ENCODE measurements at places on chromosomes 5 and 9. TPM values are rescaled to one million over a fixed set of nuclear protein-coding genes. Genes with fewer than 3 reads are reported as not detected.

- no peak for DNase-seq
Observed at GRCh38 chr5:4555725-4556285, 584.3 kb upstream of the ADAMTS16 start.

GRCh38 chr5:145678255-145678654 lies 156.9 kb downstream of the PRELID2 start:
- DNase-seq = no peak

LHX2 gene
- not detected for total RNA-seq

TAS2R1 gene
- total RNA-seq = not detected

GRCh38 chr9:31715250-31715649 lies 669.2 kb upstream of the ACO1 start:
- DNase-seq = no peak

ARHGEF28 gene
- 0.29 TPM for total RNA-seq

DNA sequence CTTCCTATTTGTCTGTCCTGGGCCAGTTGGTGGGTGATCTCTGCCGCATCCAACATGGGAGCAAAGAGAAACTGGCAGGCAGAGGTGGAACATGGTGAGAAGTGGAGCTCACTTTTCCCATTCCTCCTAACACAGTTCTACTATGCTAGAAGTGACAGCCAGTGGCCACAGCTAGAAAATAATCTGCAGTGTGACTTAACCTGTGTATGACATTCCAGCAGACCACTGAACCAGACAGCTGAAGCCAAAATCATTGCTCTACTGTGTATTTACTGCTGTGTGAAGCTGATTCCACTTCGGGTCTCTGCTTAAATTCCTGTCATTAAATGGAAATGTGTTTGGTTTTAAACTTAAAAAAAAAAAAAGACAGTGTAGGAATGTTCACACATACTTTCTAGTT lies 523.0 kb downstream of the MTRR start:
- DNase-seq = no peak

GRCh38 chr9:137836151-137836830 lies 41.3 kb upstream of the CACNA1B start:
- no peak for DNase-seq

- no peak for DNase-seq
Observed at GRCh38 chr5:102223542-102224477, 72.3 kb downstream of the SLCO4C1 start.

PCDHGB2 gene
- 0.86 TPM for total RNA-seq

DNA sequence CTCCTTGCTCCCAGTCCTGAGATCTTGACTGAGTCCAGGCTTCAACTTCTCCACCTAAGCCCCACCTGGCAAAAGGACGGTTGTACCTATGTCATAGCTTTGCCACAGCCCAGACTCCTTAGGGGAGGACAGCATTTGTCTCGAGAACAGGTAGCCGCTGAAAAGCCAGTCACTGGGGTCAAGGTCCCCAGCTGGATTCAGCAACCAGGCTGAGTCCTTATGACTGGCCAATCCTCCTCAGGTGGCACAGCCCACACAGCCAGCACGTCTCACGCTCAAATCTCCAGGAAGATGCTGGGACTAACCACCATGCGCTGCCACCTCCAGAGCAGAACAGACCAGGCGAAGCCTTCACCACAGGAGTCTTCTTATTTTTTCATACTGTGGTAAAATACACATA lies 27.9 kb upstream of the SMU1 start:
- no peak for DNase-seq

LCN1 gene
- total RNA-seq = not detected

- DNase-seq = no peak
Observed at GRCh38 chr9:96071076-96071814, 195.8 kb downstream of the ERCC6L2 start.

GRCh38 chr5:115335301-115335700 lies 38.8 kb upstream of the CCDC112 start:
- no peak for DNase-seq

SERF1A gene
- total RNA-seq = 23.3 TPM

GRCh38 chr5:18037718-18038117 lies 403.5 kb downstream of the TAF11L14 start:
- no peak for DNase-seq

FGF10 gene
- total RNA-seq = not detected

C5orf52 gene
- not detected for total RNA-seq

DNA sequence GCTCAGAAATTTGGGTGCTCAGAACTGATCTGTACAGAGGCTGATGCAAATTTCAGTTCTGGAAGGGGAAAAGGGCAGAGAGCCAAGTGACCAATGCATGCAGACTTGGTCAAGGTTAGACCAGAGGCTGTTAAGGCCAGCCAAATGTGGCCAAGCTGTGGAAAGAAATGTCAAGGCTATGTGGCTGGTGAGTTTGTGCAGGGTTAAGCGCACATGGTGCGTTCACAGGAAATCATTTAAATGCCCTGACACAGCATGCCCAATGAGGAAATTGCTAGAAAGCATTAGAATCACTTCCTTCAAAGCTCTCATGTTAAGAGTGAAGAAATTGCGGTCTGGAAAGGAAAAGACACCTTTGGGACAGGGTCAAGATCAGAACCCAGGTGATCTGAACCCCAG lies 58.0 kb downstream of the PTPN3 start:
- DNase-seq = no peak

DBH gene
- total RNA-seq = not detected

DNA sequence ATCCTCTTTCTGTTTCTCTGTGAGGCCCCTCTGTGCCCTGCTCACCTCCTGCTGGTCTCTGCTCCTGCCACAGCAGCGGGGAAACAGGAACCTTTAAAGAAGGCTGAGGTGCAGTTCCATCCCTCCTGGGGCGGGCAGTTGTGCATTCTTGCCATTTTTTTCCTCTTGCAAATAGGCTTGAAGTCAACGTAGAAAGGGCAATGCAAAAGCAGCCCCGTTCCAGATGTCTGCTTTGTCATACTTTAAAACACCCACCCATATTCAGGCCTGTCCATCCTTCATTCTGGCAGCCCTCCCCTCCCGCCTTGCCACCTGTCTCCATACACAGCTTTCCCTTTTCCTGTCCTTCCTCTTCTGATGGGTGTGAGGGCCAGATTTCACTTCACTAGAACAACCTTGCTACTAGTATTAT lies 65.4 kb upstream of the KLF9 start:
- DNase-seq = no peak

GRCh38 chr5:160799184-160799583 lies 52.8 kb downstream of the ATP10B start:
- DNase-seq = no peak

- DNase-seq = no peak
Observed at GRCh38 chr9:93025736-93026135, 32.8 kb upstream of the SUSD3 start.

DNA sequence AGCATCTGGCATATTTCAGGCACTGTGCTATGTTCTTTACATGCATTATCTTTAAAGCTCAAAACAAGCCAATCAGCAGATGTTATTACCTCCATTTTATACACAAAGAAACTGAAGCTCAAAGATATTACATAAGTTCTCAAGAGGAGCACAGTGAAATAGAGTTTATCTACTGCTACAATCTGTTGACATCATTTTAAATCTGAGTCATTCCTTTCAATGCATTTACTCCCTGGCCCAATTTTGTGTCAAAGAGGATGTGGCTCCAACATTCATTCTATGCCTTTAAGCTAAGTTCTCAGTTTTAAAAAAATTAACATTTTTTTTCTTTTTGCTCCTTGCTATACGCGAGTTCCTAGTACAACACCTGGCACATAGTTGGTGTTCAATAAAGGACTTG lies 486.3 kb upstream of the ZNF462 start:
- DNase-seq = no peak

DNA sequence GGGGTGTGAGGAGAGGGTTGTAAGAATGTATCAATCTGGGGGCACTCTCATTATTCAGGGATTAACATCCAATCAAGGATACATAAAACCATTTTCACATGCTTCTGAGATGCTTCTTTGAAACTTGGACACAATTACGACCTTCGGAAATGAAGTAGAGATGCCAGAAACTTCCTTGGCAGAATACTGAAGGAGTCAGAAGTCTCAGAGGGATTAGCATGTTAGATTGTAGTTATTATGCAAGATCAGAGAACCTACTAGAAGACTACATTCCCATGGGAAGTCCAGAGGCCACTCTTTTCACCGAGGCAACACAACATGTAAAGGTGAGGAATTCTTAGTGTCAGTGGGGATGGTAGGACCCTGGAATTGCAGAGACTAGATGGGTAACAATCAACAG lies 5.1 kb upstream of the SLC22A4 start:
- DNase-seq = no peak

DNA sequence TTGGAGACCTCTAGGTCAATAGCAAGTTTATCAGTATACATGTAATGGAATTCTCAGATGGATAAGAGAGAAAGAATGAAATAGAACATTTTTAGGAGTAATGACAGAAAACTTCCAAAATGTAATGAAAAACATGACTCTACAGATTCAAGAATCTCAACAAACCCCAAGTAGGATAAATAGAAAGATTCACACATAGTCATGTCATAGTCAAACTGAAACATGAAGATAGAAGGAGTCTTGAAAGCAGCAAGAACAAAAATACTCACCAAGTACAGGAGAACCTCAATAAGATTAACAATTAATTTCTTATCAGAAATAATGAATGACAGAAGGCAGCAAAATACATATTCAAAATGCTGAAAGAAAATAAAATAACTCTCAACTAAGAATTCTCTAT lies 164.5 kb downstream of the SPATA31D1 start:
- DNase-seq = no peak

CD180 gene
- total RNA-seq = not detected

GRCh38 chr9:101579711-101580545 lies 14.8 kb downstream of the PPP3R2 start:
- DNase-seq = no peak

CDC20B gene
- 0.16 TPM for total RNA-seq

- peak; percentile 54 for DNase-seq
Observed at GRCh38 chr9:77876091-77876490, 155.5 kb downstream of the GNAQ start.

GRCh38 chr5:644509-644908 lies 32.4 kb downstream of the CEP72 start:
- DNase-seq = no peak

OR1L6 gene
- total RNA-seq = not detected

- DNase-seq = no peak
Observed at GRCh38 chr5:73743161-73743560, 117.2 kb downstream of the ARHGEF28 start.

PTGR1 gene
- total RNA-seq = 46.3 TPM

FAM81B gene
- 4.3 TPM for total RNA-seq

GRCh38 chr5:81233080-81233634 lies at the start of gene CKMT2:
Gene CKMT2 (plus strand): TSS chr5:81233322. CDS start chr5:81251133, 17,811 bp downstream.
- peak; percentile 70 for DNase-seq

GRCh38 chr5:177576169-177576568 lies 15.8 kb upstream of the TMED9 start:
- DNase-seq = no peak

RNF208 gene
- 13.9 TPM for total RNA-seq

GRCh38 chr9:132885720-132886333 lies 7.1 kb downstream of the SPACA9 start:
- DNase-seq = no peak

PRSS3 gene
- not detected for total RNA-seq

TMEM245 gene
- total RNA-seq = 74.6 TPM

GRCh38 chr5:115295777-115296123 lies 704 bp downstream of the CCDC112 start:
- DNase-seq = no peak

DNA sequence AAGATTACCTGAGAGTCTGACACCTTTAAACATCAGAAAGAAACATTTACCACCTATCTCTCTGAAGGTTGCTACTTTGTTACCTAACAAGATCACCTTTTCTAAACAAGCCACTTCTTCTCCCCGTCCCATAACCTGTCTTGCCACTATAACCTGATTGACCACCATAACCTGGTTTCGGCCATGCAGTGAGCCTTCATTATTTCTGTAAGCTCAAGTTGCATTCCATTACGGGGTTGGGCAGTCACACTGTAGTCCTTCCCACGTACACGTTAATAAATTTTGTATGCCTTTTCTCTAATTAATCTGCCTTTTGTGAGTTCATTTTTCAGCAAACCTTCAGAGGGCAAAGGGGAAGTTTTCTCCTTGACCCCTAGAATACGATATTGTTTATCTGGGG lies 28.0 kb upstream of the CCNG1 start:
- no peak for DNase-seq

TAF11L5 gene
- not detected for total RNA-seq

EXD3 gene
- total RNA-seq = 37.3 TPM

DNA sequence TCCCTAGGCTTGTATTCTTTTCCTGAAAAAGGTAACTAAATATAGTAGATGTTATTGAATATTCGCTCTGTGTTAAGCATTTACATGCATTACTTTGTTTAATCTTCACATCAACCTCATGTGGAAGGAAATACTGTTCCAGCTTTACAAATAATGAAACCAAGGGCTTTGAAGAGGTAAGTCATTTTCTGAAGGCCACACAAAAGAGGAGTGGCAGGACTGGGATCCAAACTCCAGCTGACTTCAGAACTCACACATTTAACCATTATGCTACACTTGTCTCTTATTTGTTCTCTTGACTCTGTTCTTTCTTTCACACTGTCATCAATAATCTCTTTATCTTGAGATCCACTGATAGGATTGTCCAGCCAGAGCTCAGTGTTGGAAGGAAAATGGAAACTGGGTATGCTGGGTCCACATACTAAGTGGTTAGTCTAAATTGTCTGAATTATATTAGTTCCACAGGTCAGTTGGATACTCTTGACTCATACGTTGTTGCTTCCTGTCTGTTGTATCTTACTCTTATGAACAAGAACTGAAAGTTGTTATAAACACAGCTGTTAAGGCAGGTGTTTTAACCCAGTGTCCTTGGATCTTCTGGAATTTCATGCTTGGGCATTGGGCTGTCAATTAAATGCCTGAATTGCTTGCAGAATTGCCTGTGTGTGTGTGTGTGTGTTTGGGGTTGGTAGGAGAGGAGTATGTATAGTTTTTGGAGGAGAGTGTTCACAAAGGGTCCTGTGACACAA lies 65.6 kb downstream of the TLE4 start:
- no peak for DNase-seq

GRCh38 chr9:91522481-91522880 lies 98.8 kb upstream of the NFIL3 start:
- DNase-seq = no peak

DNA sequence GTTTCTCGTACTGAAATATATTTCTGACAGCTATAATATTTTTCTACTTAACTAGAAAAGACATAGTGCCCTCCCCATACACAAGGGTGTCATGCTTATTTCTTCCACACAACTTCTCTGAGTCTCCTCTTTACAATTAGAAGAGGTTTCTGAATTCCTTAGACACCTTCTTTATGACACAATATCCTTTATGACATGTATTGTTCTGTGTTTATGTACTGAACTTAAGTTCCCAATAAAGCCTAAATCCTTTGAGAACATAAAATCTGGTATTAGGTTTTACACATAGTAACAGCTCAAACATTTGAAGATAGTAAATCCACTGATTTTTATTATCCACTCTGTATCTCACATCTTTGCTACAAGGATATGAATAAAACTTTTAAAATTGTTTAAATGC lies 32.5 kb downstream of the GRAMD2B start:
- DNase-seq = no peak

PCDHGA4 gene
- 0.86 TPM for total RNA-seq

- no peak for DNase-seq
Observed at GRCh38 chr5:53603009-53603687, 42.7 kb downstream of the NDUFS4 start.

FOXD4L5 gene
- total RNA-seq = 0.22 TPM

ARL10 gene
- 46.0 TPM for total RNA-seq

IFNB1 gene
- total RNA-seq = not detected

CBY3 gene
- total RNA-seq = not detected

PHF2 gene
- total RNA-seq = 38.5 TPM

PSD2 gene
- 0.86 TPM for total RNA-seq

- DNase-seq = no peak
Observed at GRCh38 chr9:35741740-35742139, 7.3 kb downstream of the GBA2 start.

Measured in mesothelial cell of epicardium (in vitro differentiated cells).